Fibroblast of skin of right quadriceps (primary cell): ENCODE measurements at places on chromosomes 2 and 18.

DNA sequence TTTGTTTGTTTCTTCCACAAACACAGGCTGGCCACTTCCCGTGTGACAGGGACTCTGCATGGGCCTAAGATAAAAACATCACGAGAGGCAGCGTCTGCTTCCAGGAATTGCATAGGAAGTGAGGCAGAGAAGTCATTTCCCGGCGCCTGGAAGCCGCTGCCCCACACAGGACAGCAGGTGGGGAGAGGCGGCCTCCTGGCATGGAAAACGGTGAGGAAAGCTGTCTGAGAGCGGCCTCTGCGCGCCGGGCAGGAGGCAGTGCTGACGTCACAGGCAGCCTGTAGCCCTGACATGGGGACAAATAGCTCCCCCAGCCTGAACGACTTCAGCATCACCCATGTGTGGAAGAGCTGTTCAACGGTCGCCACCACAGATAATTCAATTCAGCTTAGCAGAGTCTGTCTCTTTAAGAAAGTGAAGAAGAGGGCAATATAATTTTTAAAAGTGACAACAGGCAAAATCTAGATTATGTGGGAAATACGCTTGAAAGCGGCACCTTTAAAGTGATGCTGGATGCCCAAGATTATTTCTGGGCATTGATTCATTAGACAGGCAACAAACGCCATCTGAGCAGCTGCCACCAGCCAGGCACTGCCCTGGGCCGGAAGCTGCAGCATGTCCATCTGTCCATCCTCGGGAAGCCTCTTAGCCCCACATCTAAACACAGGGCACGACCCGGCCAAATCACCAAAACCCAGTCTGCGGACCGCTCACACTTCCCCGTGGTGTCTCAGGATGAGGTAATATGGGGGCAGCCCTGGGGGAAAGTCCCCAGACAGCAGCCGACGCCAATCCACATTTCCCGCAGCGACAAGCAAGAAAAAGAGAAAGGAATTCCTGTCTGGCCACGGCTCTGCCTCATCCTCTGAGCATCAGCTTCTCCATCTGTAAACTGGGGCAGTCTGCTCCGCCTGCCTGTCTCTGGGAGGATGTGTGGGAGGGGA is 138.9 kb downstream of the PXDN start:
- peak; percentile 48 for DNase-seq

GRCh38 chr18:79869591-79870300 is 72.0 kb downstream of the KCNG2 start:
- no peak for DNase-seq

DNA sequence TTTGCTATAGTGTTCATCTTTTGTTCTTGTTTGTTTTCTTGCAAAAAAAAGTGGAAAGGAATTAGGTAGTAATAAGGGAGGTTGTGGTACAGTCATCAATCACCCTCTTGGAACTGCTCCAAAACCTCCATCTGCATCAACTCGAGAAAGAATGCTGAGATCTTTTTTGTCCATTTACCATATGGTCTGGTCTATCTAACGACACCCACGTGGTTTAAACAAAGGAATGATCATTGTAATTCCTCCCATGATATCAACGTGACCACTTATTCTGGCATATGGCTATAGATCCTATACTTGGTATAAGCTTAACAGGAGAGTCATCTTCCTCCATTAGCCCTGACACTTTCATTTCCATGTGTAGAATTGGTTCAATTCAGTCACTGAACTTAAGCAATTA is 1025.3 kb upstream of the NXPH2 start:
- DNase-seq: peak; percentile 7

- DNase-seq: no peak
Observed at GRCh38 chr2:64639691-64640090, 14.0 kb downstream of the SERTAD2 start.

GRCh38 chr2:84380875-84381274 is 78.2 kb downstream of the SUCLG1 start:
- DNase-seq: no peak

DNA sequence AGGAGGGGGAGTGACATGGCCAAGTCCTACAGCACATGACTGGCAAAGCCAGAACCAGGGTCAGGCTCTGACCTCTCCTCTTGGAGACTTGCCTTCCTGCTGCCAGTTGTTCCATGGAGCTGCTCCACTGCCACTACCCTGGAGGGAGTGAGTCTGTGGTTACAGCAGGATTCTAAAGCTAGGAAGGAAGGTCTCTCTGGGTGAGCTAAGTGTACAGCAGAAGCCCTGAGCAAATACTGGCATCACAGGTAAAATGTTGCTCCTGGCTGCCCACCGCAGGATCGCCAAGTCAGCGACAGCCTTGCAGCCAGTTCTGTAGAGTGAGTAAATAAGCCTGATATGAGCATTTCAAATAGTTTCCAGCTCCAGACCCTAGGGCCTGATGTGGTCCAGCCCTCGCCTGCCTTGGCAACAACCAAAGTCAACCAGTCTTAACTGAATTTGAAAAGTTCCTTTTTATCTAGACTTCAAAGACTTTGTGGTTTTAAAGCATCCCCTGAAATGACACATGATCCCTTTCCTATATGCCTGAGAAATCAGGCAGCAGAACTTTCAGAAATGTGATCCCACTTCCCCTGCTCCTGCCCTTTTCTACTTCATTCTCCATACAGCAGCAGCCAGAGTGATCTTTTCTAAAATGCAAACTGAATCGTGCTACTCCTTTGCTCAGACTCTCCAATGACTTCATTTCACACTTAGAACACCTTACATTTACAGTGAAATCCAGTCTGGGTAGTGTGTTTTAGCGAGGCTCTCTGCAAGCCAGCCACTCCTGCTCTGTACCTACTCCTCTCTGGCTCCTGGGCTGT is 114.3 kb downstream of the MGAT5 start:
- peak; percentile 31 for DNase-seq

GRCh38 chr2:222442665-222443064 is 18.3 kb downstream of the SGPP2 start:
- peak; percentile 59 for DNase-seq

- peak; percentile 10 for DNase-seq
Observed at GRCh38 chr2:208369091-208369490, 37.5 kb upstream of the PTH2R start.

DNA sequence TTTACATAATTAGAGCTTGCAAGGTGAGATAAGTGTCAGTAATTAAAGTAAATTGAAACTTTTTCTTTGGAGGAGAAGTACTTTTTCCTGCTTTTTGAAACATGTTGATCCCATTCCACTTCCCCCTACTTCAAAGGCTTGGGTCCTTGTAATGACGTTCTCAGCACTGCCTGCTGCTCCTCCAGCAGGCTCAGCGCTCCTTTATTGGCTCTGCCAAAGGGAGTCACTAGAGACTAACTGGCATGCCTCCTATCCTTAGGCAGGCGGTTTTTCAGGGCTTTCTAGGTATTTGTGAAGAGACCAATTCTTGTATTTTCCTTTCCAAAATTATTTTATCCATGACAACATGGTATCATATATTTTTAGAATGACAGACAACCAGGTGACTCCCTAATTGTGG is 43.9 kb upstream of the ACADL start:
- DNase-seq: no peak
